HFF-Myc (cell line): ENCODE measurements at places on chromosomes 11 and 22.

DNA sequence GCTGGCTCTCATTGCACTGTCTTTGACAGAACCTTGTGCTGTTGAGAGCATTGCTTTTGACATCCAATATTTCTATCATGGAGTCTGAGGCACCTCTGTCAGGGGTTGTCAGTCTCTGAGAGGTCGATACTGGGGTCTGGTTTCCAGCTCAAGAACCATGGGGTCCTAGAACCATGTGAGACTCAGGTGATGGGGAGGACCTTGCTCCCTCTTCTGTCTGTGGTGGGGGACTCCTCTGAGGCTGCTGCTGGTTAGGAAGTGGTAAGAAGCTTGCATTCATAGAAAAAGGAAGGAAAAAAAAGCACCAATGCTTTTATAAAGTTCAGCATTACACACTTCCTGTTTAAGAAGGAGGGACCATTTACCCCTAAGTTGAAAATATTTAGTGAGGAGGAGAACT is 91.8 kb upstream of the CD44 start:
- no peak for DNase-seq

DNA sequence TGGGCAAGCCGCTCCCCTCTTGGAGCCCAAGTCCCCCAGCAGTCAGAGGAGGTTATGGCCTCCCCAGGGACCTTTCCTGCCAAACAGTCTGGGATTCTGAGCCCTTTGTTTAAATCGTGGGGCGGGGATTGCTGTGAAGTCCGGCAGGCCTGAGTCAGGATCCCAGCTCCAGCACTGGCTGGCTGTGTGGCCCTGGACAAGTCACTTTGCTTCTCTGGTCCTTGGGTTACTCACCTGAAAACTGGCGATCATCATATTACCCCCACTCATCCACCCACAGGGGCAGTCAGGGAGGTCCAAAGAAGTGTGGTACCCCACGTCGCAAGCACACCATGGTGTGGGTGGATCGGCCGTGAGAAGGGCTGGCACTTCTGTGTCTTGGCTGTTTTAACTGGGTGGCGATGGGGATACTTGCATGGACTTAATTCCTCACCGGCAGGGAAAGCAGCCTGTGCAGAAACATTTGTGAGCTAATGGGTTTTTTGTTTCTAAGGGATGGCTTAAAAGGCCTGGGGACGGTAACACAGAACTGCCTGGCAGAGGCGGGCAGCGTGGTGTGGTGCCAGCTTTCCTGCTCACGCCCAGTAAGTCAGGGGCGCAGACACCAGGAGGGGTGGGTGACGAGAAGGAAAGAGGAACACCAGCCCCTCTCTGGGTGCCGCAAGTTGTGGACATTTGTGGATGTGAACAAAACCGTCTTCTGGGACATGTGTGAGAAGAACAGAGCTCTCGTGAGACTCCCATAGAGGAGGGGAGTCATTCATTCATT is 31.6 kb upstream of the PRR5 start:
- DNase-seq = no peak

GRCh38 chr11:124915541-124916369 is 3.3 kb upstream of the HEPN1 start:
- no peak for DNase-seq

GRCh38 chr22:24137595-24137994 is 43.7 kb upstream of the SUSD2 start:
- DNase-seq = no peak

DNA sequence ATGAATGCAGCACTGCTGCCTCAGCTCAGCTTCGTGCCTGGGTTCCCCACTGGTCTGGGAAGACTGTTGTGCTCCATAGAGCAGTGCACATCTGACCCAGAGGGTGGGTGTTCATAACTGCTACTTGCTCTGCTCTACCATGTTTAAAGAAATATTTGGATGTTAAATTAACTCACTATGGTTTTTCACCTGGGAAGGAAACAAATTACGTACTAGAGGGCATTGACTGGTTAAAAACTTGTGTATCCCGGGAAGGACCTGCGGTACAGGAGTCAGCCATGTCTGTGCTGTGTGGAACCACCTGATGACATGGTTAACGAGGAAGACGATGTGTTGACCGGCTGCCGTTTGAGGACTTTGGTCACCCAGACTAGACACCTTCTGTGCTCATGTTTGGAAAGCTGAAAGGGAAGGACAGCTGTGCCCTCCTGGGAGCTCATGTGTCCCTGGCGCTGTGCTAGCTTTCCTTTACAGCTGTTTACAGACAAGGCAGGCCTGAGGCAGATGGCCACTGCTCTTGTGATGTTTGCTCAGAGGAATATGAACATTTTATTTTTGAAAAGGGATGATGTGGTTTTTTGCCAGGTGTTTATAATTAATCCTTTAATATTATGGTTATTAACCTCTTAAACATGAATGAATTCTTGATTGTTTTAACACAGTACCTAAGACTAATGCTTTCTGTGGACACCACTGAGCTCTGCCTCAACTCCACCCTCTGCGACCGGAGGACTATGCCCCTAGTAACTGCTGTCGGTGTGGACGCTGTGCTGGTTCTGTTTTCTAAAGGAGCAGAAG is 14.3 kb upstream of the AIFM3 start:
- DNase-seq = no peak

DNA sequence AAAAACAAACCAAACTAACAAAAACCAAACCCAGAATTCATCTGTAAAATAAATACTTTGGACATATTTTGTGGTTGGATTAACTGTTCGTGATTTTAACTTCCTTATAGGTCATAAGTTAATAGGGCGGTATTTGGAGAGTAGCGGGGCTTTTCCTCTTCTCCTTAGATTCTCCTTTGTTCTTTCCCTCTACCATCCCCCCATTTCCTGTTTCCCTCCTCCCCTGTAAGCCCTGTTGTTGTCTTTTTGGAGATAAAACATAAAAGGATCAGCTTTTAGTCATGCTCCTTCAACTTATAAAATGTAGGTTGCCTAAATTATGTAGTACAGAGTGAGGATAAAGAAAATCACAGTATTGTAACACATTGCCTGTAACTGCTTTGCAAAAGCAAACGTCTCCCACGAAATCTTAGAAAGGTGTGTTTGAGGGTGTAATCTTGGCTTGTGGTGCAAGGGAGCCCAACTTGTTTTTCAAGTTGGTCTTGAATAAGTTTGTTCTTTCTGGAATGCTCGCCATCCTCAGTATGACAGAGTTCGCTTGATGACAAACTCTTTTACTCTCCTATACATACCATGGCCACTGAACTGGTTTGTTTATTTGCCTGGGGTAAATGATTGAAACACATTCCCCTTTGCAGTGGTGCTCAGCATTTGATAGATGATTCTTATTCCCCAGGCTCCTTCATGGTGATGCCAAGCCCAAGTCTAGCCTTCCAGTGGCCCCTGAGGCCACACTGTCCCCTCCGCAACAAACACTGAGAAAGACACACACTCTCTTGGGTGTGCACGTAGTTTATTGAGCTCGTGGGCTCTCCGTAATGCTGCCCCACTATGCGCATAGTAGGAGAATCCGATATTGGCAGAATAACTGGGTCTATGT is 49.4 kb downstream of the TEAD1 start:
- DNase-seq = peak; percentile 46
